ENCODE measurements at places on chromosomes 4 and X. TPM values are rescaled to one million over a fixed set of nuclear protein-coding genes. Genes with fewer than 3 reads are reported as not detected.

Gene SSX4
- polyA plus RNA-seq, result not detected

Gene NSUN7
- polyA plus RNA-seq, result 20.2 TPM

- DNase-seq, result no peak
Observed at GRCh38 chr4:173294444-173294843, 39.7 kb downstream of the HMGB2 start.

Gene HPSE
- polyA plus RNA-seq, result 1.1 TPM

GRCh38 chr4:15425520-15425919 is 2.3 kb upstream of the C1QTNF7 start:
- no peak for DNase-seq

Gene SPANXN1
- not detected for polyA plus RNA-seq

- peak; percentile 73 for DNase-seq
Observed at GRCh38 chr4:18020671-18021469, 685 bp downstream of the LCORL start.

Gene BTK
- polyA plus RNA-seq, result 2.3 TPM
